CD4-positive, alpha-beta T cell treated with Interleukin-4 for 4 hours (primary cell): ENCODE measurements at places on chromosomes 7 and 10.

DNA sequence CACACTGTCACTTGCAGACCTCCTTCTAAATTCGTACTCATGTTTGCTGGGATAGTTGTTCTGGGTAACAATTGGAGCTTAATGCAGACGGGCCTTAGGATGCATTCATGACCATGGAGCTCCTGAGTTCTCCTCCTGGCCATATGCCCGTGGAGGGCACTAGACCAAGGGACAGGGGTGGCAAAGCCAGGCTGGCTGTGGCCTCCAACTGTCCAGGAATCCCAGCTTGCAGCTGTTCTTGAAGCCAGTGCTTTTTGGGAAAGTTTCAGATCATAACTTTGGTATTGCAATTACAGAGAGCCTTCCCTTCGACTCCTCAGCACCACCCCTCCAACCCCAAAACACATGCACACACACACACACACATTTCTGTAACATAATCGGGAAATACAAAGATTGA, 30.6 kb downstream of the ANTXRL start:
- no peak for DNase-seq

- DNase-seq = no peak
These were observed 225.0 kb upstream of the CELF2 start for GRCh38 chr10:10792681-10793080.

- DNase-seq = no peak
These were observed 121.5 kb downstream of the KAT6B start for GRCh38 chr10:74947781-74948401.

DNA sequence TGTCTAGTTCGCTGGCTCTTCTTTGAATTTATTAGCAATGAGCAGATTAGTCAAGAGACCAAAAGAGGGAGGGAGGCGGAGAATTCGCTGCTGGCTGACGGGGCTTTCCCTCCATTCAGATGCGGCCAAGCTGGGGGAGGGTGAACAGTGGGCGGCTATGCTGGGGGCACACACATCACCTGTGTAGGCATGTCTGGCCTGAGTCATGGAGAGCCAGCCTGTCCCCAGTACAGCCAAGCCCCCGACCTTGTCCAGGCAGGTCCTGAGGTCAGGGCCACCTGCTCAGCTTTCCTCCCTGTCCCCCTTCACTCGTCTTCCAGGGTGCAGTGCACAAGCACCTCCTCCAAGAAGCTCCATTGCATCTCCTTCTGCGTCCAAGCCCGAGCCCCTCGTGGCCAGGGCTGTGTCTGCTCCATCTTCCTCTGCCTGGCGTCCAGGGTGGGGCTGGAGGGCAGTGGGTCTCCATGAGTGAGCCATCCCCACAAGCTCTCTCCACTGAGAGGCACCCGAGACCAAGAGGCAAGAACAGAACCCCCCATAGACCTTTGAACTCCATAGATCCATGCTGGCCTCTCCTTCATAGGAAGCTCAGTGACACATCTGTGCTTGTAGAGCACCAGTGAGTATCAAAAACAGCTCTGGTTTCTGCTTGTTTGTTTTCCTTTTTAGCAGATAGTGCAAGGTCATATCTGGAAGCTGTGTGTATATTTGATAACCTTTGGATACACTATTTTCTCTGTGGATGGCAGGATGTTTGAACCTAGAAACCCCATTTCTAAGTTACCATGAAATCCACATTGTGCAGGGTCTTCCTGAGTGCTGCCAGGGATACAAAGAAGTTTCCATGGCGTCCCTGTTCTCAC, 1.9 kb upstream of the DEPP1 start:
- DNase-seq = no peak

DNA sequence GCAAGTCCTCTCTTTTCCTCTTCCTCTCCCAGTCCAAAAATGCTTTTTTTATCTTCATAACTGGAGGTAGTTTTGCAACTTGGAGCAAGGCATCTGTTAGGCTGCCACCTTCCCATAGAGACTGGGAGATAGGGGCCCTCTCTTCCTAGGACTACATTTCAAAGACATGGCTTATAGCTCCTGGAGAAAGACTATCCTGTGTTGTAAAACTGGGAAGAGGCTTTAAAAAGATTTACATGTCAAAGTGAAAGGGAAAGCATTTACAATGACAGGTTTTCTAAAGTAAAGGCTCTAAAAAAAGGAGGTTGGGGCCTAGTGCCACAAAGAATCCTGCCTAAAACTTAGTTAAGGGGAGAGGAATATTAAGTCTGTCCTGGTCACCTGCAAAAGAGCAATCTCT, 82.2 kb upstream of the SEMA3E start:
- DNase-seq = no peak

DNA sequence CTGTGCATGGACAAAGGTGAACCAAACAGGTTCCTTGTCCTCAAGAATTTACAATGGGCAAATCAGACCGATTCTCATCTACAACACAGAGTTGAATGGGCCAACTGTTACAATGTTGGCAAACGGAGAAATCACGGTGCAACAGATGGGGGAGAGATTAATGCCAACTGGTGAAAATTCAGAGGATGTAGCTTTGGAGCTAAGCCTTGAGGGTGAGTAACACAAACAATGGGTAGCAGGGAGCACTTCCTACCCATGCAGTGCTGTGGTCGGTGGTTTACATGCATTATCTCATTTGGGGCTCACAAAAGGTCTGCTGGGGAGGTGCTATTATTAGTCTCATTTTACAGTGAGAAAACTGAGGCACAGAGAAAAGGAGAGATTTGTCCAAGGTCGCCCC, 902 bp upstream of the NFE2L3 start:
- peak; percentile 42 for DNase-seq

- no peak for DNase-seq
These were observed 72.0 kb upstream of the FAM20C start for GRCh38 chr7:120164-120991.

GRCh38 chr10:89301721-89302445, at the start of gene IFIT2:
Gene IFIT2, plus strand, starts transcription at chr10:89302046. Its CDS starts 78 bp downstream, at chr10:89302124.
- peak; percentile 73 for DNase-seq

GRCh38 chr7:112873831-112874553, 83.8 kb upstream of the TMEM168 start:
- no peak for DNase-seq

DNA sequence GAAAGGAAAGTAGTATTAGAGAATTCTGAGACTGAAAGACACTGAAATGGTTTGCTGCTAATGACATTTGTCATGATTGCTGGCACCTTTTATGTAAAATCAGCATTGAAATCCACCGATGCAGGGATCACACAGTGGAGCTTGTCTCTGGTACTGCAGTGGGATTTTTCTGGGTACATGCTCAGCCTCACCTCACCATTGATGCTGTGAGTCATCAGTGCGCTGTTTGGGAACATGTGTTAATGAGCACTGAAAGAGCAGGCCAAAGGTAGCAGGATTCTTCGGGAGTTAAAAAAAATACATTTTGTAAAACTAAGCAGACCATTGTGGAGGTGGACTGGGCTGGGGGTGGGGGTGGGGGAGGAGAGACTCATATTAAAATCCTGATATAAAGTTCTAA, 174.9 kb downstream of the CREB5 start:
- no peak for DNase-seq

- no peak for DNase-seq
These were observed 10.9 kb upstream of the LGI1 start for GRCh38 chr10:93746844-93747284.

GRCh38 chr10:44689368-44689767, 221.8 kb upstream of the TMEM72 start:
- no peak for DNase-seq

DNA sequence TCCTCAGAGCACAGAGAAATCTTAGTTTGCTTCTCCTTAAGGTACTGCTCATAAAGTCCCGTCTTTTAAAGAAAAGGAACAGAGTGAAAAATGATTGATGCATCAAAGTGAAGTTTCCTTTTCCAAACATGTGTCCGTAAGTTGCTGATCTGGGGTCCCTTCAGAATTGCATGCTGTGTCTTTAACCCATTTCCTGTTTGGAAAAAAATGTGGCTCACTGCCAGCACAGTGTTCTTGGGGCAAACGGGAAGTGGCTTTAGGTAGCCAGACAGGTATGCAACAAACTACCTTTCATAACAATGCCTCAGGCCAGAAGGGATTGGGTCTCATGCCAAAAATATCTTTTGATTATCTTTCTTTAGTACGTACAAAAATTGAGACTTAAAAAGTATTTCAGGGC, 50.9 kb downstream of the TFAM start:
- DNase-seq = no peak

DNA sequence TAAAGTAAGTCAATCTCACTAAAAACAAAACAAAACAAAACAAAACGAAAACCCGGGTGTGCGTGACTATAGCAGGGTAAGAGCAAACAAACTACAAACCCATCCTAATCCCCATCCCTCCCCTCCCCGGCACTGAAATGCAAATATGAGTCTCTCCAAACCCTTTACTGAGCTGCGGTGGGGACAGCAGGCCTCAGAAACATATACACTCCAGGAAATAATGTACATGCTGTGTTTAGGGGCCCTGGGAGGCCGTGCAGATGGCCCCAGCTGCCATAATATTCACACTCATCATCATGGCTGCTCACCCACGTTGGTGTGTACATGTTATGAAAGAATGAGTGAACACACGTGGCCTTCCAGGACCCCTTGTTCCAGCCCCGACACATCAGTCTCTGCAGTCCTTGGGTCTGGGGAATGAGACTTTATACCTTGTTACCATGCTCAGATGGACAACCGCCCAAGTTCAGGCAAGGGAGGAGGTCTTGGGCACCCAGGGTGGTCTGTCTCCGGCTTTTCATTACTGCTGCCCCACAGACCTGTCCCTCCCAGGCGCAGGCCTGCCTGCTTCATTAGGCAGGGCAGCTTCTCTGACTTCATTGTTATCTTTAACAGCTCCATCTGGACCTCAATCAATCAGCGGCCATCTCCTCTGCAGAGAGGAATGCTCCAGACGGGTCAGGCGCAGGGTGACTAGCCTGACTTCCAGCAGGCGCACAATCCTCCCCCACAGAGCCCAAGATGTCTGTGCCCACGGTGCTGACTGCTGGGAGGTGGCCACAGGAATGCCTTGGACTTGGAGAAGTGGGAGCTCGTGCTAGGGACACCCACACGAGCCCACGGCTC, 20.6 kb downstream of the HSPA12A start:
- DNase-seq = no peak

DNA sequence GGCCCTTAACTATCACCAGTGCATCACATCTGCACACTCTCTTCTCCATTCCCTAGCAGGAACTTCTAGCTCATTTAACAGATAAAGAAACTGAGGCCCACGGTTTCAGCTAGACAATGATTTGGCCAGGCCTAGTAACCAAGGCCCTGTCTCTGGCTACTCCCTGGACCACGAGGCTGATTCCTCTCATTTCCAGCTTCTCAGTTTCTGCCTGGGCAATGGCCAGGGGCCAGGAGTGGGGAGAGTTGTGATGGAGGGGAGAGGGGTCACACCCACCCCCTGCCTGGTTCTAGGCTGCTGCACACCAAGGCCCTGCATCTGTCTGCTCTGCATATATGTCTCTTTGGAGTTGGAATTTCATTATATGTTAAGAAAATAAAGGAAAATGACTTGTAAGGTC, 13.5 kb downstream of the AQP1 start:
- DNase-seq = no peak

- DNase-seq = no peak
These were observed 3.3 kb upstream of the OR6V1 start for GRCh38 chr7:143048827-143049226.

DNA sequence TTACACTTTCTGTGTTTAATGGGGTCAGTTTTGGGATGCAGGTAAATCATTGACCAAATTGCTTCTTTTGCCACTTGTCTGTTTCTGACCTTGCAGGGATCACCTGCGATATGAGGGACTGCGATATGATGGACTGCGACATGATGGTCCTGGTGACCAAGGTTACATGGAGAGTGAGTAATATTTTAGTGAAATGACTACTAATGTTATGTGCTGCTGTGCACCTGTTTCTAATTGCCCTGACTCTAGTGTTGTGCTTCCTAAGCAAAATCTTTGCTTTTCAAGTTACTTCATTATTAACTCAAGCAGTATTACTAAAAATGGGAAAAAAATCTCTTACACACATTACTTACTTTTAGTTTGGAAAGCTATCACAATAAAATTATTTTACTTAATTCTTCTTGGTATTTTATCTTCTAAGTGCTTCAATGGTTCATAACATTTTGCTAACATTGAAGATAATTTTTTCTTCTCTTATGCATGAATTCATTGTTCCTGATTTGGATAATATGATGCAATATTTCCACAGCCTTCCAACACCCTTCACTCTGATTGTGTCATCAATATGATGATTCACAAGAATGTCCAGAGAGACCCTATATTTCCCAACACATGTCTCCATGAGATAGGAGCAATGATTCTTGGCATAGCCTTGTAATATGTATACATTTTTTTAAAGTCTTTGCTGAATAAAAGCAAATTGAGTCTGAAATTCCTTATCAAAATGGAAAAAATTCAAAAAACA, 306.2 kb upstream of the AKR1E2 start:
- DNase-seq = no peak

- peak; percentile 52 for DNase-seq
These were observed 33.6 kb downstream of the SMKR1 start for GRCh38 chr7:129535896-129536295.

DNA sequence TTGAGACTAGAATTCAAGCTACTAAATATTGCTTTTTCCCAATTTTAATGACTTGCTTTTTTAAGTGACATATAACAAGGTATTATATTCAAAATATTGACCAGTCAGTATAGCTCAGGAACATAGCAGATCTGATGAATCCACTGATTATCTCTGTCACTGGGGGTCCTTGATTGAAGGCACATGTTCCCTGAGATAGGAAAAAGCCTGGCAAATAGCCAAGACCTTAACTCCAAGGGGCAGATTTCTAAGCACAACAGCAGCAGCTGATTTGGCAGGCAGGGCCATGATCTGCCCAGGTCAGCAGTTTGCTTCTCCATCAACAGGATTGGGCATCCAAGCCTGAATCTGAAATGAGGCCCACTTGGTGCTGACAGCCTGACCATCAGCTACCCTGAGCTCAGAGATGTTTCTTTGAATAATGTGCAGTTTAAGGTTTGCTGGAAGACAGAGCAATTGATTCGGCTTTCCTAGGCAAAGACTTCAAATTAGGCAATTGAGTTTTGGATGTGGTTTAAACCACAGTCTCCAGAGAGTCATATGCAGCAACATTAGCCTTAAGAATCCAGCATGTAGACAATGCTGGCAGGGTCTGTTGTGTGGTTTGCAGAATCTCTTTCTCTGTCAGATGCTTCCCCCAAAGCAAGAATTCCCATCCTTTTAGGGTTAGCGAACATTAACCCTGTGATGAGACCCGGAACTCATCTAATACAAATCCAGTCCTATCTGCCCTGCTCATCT, 352.6 kb downstream of the ADRA2A start:
- DNase-seq = no peak

- DNase-seq = no peak
These were observed 1065.6 kb downstream of the KCNMA1 start for GRCh38 chr10:76572021-76572420.

GRCh38 chr7:27143023-27143949, at the start of gene HOXA5:
Gene HOXA5, minus strand, starts transcription at chr7:27143681. Its CDS starts 74 bp downstream, at chr7:27143607.
- DNase-seq = no peak

- no peak for DNase-seq
These were observed 308.7 kb downstream of the ANKRD30A start for GRCh38 chr10:37434091-37434490.

GRCh38 chr7:24063721-24064120, 220.3 kb upstream of the NPY start:
- DNase-seq = no peak
